ENCODE measurements at places on chromosomes 12 and 14.

- no peak overlapping the region for H3K27ac ChIP-seq
- no peak for DNase-seq
- H3K4me1 ChIP-seq, result no peaks in the 10 kb centered on the region
- no peaks in the 10 kb centered on the region for H3K36me3 ChIP-seq
- H3K27me3 ChIP-seq, result no peaks in the 10 kb centered on the region
Observed at GRCh38 chr12:19779395-19780056, 340.2 kb downstream of the AEBP2 start.

GRCh38 chr12:131619736-131620506, 91.0 kb upstream of the SFSWAP start:
- peaks cover 37% of the 10 kb centered on the region for H3K27me3 ChIP-seq
- H3K36me3 ChIP-seq, result no peaks in the 10 kb centered on the region
- no peak overlapping the region for H3K27ac ChIP-seq

DNA sequence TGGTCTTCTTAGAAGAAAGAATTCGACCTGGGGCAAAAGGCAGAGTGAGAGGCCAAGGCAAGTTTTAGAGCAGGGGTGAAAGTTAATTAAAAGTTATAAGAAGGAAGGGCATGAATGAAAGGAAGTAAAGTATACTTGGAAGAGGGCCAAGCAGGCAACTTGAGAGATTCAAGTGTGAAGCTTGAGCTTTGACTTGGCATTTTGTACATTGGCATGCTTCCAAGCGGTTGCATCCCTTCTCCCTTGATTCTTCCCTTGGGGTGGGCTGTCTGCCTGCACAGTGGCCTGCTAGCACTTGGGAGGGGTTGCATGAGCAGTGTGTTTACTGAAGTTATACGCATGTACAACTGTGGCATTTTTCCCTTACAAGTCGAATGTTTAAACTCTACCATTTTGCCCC, 74.8 kb upstream of the MGAT4C start:
- H3K4me3 ChIP-seq, result no peak overlapping the region
- DNase-seq, result no peak
- no peak overlapping the region for H3K27ac ChIP-seq
- no peaks in the 10 kb centered on the region for H3K36me3 ChIP-seq

DNA sequence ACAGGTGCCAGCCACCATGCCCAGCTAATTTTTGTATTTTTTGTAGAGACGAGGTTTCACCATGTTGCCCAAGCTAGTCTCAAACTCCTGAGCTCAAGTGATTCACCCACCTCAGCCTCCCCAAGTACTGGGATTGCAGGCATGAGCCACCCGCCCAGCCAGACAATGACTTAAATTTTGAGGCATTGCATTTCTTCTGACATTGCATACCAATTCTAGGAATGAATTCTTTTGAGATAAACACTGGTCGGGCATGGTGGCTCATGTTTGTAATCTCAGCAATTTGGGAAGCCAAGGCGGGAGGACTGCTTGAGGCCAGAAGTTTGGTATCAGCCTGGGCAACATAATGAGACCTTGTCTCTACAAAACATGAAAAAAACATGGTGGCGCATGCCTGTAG, 2.5 kb upstream of the CELA1 start:
- no peak for DNase-seq
- H3K27ac ChIP-seq, result no peak overlapping the region
- H3K36me3 ChIP-seq, result no peaks in the 10 kb centered on the region
- H3K4me3 ChIP-seq, result no peak overlapping the region
- no peaks in the 10 kb centered on the region for H3K4me1 ChIP-seq

- no peak overlapping the region for H3K4me3 ChIP-seq
- no peak overlapping the region for H3K27ac ChIP-seq
- H3K4me1 ChIP-seq, result peaks cover 8% of the 10 kb centered on the region
- no peak for DNase-seq
- no peaks in the 10 kb centered on the region for H3K36me3 ChIP-seq
- H3K27me3 ChIP-seq, result no peaks in the 10 kb centered on the region
Observed at GRCh38 chr14:61644834-61645233, 50.5 kb upstream of the HIF1A start.

DNA sequence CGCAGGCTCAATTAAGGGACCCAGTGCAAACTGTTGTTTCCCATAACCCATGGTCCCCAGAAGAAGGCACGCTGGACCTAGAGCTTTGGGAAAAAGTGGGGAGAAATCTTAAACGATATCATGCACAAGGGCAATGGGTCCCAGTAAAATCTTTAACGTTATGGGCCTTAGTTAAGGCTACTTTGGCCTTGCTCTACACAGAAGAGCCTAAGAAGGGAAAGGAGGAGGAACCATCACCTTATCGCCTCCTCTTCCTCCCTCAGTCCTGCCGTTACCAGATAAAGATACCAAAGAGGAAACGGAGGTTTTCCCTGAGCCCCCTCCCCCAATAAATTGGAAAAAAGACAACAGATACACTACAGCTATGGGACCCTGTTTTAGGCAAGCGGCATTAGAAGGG, 116.9 kb downstream of the PPHLN1 start:
- H3K4me1 ChIP-seq, result no peaks in the 10 kb centered on the region
- H3K4me3 ChIP-seq, result no peak overlapping the region
- DNase-seq, result no peak
- H3K27ac ChIP-seq, result no peak overlapping the region
- no peaks in the 10 kb centered on the region for H3K27me3 ChIP-seq

GRCh38 chr12:56931474-56931978, 2.7 kb downstream of the SDR9C7 start:
- DNase-seq, result no peak
- no peak overlapping the region for H3K4me3 ChIP-seq
- no peaks in the 10 kb centered on the region for H3K36me3 ChIP-seq
- no peak overlapping the region for H3K27ac ChIP-seq

All from psoas muscle (tissue), 8 donors.